ENCODE measurements at places on chromosomes 13 and 19.

DNA sequence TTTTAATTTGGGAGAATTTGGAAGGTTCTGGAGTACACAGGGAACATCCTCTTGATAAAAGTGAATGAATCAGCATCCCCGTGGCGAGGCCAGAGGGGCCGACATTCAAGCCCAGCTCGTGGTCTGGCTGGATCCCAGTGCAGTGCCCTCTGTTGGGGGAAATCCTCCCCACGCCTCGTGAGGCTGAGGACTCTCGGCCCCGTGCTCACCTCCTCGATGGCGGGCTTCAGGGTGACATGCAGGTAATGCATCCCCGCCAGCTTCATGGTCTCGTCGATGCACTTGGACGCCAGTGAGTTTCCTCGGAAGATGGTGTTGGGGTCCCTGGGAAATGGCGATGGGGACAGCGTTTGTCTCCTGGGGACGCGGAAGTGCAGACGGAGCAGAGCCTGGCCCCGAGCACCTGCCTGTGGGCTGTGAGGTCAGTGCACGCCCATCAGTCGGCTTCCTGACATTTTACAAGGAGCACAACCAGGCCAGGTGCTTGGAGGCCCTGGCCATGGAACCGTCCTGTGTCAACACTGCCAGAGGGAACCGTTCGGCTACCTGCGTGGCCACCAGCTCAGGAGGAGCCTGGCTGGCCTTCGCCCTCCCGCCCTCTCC, 43.3 kb upstream of the C13orf46 start:
- peak; percentile 19 for DNase-seq

DNA sequence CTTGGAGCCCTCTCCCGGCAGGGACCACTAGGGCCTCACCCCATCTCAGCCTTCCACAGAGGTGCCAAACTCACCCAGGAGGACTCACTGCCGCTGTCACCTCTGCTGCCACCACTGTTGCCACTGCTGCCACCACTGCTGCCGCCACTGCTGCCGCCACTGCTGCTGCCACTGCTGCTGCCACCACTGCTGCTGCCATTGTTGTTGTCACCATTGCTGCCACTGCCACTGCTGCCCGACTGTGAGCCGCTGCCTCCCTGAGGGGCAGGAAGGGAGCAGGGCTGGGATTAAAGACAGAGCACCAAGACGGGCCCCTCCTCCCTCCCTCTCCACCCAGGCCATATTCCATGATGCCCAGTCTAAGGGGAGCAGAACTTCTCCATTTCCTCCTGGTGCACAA, 2.1 kb downstream of the DMKN start:
- DNase-seq, result no peak

- DNase-seq, result peak; percentile 58
Observed at GRCh38 chr13:39942552-39943273, 287.3 kb downstream of the COG6 start.

GRCh38 chr13:103164251-103164650, 98.0 kb upstream of the SLC10A2 start:
- no peak for DNase-seq

DNA sequence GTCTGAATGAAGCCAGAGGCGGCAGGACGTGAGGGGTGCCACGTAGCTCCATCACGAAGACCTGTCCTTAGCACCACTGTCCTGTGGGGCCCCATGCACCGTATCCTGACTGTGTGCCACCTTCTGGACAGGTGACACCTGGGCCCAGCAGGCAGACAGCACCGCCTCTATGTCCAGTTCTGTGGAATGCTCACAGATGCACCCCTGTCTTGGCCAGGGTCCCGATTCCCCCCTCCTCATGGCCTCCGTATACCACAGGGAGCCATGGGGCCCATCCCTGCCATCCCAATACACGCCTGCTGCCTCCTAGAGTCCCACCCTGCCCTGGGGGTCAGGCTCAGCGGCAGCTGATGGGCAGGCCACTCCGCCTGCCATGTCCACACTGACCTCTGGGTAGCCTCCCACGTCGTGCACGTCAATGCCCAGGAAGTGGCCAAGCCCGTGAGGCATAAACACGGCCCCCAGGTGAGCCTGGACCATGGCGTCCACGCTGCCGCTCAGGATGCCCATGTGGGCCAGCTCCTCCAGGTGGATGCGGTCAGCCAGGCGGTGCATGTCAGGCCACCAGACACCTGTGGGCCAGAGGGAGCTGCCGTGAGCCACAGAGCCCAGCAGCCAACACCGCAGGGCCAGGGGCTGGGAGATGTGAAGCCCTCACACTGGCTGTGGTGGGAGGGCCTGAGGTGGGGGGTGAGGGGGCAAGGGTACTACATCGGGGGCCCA, 17.6 kb downstream of the CEBPG start:
- DNase-seq, result no peak

DNA sequence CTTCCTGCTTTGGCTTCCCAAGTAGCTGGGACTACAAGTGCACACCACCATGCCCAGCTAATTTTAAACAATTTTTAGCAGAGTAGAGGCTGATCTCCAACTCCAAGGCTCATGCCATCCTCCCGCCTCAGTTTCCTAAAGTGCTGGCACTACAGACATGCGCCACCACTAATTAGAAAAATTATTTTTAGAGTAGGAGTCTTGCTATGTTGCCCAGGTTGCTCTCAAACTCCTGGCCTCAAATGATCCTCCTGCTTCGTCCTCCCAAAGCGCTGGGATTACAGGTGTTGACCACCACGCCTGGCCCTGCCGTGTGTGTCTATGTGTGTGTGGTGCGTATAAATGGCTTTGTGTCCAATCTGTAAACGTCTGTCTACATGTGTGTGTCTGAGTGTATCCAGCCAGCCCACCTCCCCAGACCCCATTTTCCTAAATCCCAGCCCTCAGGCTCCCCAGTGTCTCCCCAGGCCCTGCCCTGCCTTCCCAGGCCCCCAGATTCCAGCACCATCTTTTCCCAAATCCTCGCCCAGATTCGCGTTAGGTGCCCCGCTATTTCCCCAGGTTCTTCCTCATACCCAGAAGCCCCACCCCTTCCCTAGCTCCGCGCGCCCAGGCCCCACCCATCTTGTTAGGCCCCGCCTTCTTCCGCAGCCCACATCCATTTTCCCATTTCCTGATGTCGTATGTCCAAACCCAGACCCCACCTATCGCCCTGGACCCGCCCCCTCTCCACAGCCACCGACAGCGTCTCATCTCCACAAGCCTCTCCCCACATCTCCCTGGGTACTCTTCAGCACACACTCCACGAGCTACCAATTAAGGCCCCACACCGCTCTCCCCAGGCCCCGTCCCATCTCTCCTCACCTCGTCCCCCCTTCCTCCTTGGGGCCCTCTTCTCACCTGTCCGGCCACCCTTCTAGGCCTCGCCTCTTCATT, 24.9 kb downstream of the SLC8A2 start:
- DNase-seq, result peak; percentile 94

GRCh38 chr19:49624967-49625910, 14.7 kb downstream of the RRAS start:
- DNase-seq, result no peak

- DNase-seq, result no peak
Observed at GRCh38 chr13:104314321-104314720, 1248.1 kb upstream of the SLC10A2 start.

DNA sequence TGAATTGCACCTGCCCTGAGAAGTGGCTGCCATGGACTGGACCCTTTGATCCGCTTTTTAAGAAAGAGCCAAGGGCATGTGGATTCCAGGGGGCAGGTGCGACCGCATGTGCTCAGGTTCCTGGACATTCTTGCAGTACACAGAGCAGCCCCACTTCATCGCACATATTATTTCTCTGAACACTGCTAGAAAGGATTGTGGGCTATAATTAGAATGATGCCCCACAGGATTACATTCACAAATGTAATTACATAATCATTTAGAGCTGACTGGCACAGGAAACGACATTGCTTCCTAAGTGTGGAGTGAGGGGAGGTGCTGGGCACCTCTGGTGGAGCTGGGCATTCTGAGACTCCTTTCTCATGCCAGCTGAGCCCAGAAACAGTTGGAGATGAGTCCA, 37.5 kb upstream of the VSTM2B start:
- DNase-seq, result no peak

DNA sequence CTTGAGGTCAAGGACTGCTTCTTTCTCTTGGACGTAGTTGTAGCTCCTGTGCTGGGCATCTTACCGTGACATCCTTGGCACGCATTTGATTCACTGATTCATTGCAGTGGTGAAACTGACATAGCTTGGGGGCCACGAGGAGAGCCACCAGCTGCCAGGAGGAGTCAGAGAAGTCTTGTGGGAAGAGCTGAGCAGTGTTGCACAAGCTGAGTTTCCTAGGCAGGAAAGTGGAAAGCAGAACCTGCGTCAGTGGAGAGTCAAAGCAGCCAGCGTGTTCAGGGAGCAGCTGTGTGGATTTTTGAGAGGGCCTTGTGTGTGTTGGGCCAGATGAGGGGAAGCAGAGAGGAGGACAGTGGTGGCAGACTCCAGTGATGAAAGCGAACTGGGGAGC, 5.3 kb upstream of the GPR183 start:
- DNase-seq, result no peak

DNA sequence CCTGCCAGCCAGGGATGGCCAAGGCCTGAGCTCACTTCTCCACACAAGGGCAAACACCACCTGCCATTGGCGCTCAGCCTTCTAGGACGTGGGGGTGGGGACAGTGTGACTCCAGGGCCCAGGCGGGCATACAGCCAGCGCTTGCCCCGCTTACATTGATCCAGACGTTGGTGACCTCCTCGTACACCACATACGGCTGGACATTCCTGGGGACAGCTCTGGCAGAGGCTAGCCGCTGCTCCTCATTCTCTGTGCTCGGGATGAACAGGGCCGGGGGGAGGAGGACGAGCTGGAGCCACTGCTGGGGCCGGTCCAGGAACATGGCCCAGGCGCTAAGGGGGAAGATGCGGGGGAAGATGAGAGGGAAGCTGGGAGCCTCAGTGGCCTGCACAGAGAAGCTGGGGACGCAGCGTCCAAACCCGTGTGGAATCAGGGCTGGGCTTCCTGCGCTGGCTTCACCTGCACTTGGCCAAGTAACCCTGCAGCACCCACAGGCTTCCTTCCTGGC, 25.1 kb upstream of the MYDGF start:
- no peak for DNase-seq

DNA sequence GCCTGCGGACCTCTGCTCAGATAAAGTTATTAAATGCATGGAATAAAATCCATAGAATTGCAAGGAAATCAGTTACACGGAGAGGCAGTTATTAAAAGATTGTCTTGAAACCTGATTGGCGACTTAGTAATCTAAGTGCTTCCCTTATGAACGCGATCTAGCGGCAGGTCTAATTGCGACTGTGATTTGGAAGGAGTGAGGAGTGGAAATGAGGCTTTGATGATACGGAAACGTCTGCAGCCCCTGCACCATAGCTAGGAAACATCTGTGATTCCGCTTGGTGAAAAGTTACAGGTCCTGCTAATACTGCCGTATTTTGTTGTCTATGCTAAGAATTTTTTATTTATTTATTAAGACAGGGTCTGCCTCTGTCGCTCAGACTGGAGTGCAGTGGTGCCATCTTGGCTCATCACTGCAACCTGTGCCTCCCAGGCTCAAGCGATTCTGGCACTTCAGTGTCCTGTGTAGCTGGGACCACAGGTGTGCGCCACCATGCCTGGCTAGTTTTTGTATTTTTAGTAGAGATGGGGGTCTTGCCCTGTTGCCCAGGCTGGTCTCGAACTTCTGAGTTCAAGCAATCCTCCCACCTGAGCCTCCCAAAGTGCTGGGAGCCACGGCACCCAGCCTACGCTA, 887 bp downstream of the NDUFS7 start:
- DNase-seq, result no peak

- no peak for DNase-seq
Observed at GRCh38 chr13:40316301-40316700, 350.1 kb downstream of the FOXO1 start.

DNA sequence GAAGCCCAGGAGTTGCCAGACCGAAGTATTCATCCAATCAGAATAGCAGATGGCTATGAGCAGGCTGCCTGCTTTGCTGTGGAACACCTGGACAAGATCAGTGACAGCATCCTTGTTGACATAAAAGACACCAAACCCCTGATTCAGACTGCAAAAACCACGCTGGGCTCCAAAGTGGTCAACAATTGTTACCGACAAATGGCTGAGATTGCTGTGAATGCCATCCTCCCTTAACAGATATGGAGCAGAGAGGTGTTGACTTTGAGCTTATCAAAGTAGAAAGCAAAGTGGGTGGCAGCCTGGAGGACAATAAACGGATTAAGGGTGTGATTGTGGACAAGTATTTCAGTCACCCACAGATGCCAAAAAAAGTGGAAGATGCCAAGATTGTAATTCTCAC, 250.3 kb upstream of the OBI1 start:
- DNase-seq, result no peak

DNA sequence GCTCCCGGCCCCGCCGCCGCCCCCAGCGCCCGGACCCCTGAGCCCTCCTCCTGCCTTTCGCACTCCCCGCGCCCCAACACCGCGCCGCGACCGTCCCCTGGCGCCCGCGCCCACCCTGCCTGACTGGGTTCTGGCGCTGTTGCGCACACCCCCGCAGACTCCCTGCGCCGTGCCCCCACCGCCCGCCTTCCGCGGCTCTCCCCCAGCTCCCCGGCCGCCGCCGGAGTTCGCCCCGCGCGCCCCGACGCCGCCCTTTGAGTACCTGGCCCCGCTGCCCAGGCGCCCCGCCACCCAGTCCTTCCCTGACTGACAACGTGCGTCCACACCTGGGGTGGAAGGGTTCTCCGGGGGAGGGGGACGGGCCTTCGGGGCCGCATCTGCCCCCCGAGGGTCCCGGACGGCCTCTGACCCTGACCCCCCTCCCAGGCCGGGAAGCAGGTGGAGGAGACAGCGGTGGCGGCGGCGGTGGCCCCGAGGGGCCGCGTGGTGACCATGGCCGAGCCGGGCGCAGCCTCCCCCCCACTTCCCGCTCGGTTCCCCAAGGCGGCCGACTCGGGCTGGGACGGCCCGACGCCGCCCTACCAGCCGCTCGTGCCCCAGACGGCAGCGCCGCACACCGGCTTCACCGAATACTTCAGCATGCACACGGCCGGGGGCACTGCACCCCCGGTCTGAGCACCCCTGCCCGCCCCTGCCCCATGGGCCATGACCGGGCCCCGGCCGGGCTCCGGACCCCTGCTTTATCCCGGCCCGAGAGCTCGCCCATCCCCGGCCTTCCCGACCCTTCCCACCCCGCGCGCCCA, 1.4 kb upstream of the MEGF8 start:
- DNase-seq, result no peak

GRCh38 chr13:40777166-40777808, 6.3 kb upstream of the MRPS31 start:
- DNase-seq, result peak; percentile 64

DNA sequence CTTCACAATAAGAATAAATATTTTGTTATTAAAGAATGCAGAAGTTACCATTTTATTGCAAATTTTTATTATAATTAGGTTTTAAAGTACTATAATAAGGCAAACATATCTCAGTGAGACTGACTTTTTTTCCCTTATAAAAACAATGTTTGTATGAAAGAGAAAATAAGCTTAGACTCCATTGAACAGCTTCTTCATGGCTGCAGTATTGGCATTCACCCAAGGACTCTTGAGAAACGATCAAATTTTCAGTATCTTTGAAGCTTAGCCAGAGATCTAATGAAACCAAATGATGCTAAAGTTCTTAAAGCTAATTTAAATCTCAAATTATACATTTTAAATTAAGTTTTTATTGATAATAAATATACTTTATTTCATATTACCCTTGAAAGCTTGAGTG, 128.3 kb downstream of the GGACT start:
- DNase-seq, result no peak

- DNase-seq, result no peak
Observed at GRCh38 chr13:99800011-99800410, 171.6 kb downstream of the ZIC5 start.

All from A549 (cell line).